Activated B cell treated with CpG ODN at 0.5 μM for 24 hours (primary cell): ENCODE measurements at places on chromosomes 6 and 20. TPM values are rescaled to one million over a fixed set of nuclear protein-coding genes. Genes with fewer than 3 reads are reported as not detected.
A peak's percentile ranks its signal among the peaks of the same experiment; 100 is the strongest.

ESR1 gene
- 10.9 and 17.5 TPM in 2 replicates for total RNA-seq

- DNase-seq = no peak
Observed at GRCh38 chr6:39227476-39227875, 1.8 kb downstream of the KCNK5 start.

GRCh38 chr6:152170702-152171667 is 363.5 kb downstream of the ESR1 start:
- no peak for DNase-seq

DNA sequence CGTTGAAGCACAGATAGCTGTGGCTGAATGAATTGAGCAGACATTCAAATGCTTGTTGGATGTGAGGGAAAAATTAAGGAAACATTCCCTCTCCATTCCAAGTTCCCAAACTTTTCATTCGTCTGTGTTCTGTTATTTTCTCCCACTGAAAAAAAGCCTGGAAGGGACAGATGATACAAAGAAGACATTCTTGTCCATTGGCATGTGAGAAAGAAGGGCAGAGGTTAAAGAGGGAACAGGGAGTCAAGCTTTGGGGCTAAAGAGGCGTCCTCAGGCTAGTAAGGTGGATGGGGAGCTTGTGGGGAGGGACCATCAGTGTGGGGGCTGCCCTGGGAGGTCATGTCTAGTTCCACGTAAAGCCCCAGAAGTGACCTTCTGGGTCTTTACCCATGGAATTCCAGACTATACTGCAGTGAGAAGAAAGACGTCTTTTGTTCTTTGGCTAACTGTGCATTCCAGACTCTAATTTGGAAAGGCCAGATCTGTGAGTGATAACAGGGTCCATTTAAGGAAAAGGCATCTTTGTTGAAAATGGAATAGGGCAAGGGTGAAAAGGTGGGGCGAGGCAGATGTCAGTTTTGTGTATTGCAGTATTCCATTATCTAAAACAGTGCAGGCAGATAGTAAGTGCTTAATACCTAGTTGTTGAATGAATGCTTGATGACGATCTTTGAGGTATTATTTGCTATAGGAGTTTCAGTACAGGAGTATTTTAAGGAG is 117.5 kb downstream of the SOX4 start:
- no peak for DNase-seq

- no peak for DNase-seq
Observed at GRCh38 chr6:108222504-108222903, 38.3 kb downstream of the SNX3 start.

- DNase-seq = no peak
Observed at GRCh38 chr20:44942264-44942973, 17.8 kb downstream of the TOMM34 start.

DNA sequence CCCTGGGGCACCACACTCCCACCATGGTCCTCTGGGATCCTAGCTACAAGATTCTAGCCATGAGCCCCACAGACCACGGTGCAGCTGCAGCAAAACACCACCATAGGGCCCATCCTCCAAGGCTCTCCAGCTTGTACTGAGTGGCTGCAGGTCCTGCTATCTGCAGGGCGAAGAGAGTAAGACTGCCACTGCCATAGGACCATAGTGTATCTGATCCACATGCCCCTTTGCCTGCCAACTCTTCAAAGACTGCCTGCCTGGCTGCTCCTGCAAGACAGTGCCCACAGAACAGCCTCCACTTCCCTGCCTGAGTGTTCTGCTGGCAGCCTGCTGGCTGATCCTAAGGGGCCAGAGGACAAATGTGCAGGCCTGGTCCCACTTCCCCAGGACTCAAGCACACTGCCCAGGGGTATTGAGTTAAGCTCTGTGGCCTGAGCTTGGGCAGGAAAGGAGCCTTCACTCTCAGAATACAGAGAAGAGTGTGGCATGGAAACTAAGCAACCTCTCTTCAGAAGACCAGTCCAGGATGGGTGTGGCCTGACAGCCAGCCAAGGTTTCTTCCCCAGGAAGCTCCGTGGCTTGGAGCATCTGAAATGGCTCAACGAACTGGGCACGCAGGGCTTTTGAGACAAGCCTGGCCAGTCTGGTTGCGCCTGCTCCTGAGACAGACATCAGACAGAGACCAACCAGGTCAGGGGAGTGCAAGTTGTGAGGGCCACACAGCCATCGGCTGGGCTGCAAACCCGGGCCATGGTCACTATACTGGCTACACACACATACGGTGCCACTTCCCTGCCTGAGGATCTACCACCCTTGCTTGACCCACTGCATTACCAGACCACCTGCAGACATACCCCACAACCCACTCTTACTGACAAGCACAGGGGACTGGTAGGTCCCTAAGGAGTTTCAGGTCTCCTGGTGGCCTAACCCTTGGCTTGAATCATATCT is 54.5 kb downstream of the RNGTT start:
- no peak for DNase-seq

DNA sequence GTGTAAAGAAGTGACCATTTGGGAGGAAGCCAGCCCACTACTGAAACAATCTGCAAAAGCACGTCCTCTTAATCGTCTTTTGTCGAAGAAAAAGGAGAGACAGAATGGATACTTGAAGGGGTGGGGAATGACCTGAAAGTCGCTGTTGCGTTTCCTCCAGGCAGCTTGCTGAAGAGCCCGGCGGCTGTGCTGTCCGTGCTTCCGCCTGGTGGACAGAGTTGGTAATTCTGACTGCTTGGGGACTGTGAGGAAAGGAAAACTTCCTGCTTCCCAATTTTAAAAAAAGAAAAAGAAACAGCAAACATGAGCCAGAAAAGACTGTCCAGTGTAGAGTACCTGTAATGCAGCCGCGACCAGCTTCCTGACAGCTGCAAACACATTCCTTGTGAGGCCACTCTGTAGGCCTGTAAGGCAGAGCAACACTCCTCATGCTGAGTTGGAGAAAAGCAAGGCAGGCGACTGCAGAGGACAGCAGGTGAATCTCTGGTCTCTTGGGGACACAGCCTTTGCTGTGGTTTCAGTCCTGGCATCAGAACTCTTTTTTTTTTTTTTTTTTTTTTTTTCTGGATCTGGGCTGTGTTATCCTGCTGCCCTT is 251.1 kb upstream of the TBX18 start:
- no peak for DNase-seq

DNA sequence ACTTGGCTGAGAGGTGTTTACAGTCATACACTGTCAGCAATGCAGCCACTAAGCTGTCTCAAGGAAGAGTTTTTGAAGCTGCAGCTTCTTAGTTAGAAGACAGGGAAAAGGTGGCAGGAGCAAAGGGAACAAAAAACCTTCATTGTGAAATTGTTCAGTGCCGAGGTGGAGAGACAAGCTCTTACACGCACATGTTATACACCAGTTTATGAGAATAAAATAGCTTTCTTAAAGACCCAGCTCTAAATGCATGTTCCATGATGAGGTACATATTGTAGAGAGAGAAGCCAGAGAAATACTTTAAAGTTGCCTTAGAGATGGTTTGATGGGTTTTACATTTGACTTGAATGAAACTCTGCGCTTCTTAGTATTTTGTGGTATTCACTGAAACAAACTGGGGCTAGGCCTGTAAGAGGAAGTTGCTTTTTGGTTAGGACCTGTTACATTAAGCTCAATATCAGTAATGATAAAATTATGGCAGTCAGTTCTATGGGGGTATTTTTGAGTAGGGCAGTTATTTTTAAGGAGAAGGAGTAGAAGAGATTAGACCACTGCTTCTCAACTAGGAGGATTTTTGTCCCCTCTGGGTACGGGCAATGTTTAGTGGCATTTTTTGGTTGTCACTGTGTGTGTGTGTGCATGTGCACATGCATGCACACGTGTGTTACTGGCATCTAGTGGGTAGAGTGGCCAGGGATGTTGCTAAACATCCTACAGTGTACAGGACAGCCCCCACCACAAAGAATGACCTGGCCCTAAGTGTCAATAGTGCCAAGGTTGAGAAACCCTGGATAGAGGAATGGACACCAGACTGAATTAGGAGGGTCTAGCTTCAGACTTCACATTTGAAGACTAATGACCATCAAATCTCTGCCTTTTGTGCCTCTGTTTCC is 9.8 kb downstream of the NEDD9 start:
- DNase-seq = no peak

DEF6 gene
- 68.7 and 79.9 TPM in 2 replicates for total RNA-seq

- no peak for DNase-seq
Observed at GRCh38 chr6:106642476-106642875, 13.1 kb downstream of the QRSL1 start.

DNA sequence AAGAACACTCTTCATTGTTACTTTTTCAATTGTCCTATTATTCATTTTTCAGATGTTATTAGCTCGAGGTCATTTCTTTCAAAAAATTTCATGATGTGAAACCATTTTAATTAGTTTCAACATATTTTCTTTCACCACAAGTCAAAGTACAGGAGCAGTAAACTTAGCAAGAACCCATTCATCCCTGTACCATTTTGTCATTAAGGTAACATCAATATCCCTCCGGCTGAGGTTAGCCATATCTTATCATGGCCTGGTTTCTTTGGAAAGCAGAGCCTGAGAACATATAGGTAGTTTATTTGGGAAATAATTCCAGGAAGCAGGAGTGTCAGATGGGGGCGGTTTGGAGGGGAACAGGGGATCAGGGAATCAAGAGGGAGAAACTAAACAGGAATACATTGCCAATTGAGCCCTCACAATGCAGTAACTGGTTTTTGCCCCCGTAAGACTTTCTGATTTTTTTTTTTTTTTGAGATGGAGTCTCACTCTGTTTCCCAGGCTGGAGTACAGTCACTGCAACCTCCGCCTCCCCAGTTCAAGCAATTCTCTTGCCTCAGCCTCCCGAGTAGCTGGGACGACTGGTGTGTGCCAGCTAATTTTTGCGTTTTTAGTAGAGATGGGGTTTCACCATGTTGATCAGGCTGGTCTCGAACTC is 83.7 kb downstream of the MKKS start:
- no peak for DNase-seq

DNA sequence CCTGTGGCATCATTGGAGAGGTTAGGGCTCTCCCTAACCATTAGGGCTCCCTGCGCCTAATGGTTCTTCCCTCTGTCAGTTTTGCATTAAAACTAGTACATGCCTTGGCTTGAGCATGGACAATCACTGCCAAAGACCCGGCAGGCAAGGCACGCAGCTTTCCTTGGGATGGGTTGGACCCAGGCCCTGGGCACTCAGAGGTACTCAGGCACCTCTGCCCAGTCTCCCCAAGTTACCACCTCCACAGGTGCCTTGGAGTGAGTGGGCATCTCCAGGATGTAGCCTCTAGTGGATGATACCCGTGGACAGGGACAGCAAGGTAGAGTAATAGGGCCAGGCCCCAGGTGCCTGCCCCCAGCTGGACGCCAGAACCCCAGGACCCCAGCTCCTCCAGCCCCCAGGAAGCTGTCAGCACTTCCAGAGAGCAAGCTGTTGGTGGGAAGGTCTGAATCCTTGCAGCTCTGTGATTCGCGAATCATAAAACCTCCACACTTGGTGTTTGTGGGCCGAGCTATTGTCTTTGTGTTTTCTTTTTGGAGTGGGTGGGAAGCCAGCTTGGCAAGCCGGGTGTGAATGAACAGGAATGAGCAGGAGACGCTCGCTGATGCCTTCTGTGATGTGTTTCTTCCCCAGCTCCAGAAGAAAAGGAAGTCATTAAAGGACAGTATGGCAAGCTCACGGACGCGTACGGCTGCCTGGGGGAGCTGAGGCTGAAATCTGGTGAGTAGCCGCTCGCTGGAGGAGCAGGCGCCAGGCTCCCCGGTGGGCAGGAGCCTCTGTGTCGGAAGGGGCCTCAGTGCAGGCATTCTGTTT is 35.1 kb downstream of the SYNJ2 start:
- no peak for DNase-seq

- DNase-seq = no peak
Observed at GRCh38 chr6:16907991-16908390, 146.7 kb upstream of the ATXN1 start.

DNA sequence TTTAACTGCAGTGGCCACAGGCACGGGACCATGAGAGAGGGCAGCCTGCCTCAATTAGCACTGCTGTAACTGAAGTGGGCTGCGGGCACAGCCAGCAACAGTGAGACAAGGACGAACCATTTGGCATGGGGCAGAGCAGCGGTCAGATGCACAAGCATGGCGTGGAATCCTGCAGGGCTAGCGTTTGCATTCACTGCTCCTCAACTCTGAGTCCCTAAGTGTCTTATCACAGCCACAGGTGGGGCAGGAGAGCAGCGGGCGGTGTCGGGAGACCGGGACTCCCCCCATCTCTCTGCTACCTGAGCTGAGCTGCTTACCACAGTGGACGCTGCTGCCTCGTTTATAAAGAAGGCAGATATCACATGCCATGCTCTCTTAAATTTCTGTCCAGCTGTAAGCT is 31.3 kb upstream of the PDE10A start:
- no peak for DNase-seq

NMBR gene
- not detected in 2 replicates for total RNA-seq

IPCEF1 gene
- total RNA-seq = 1.8 and 2.1 TPM in 2 replicates

- DNase-seq = no peak
Observed at GRCh38 chr6:132495604-132496079, 17.3 kb downstream of the STX7 start.

OSBPL2 gene
- 40.3 and 43.0 TPM in 2 replicates for total RNA-seq

GRCh38 chr6:116680880-116681672 is at the start of gene KPNA5:
Gene KPNA5 (plus strand): TSS chr6:116681211. CDS start chr6:116681335, 124 bp downstream.
- DNase-seq = peak; percentile 89

DNA sequence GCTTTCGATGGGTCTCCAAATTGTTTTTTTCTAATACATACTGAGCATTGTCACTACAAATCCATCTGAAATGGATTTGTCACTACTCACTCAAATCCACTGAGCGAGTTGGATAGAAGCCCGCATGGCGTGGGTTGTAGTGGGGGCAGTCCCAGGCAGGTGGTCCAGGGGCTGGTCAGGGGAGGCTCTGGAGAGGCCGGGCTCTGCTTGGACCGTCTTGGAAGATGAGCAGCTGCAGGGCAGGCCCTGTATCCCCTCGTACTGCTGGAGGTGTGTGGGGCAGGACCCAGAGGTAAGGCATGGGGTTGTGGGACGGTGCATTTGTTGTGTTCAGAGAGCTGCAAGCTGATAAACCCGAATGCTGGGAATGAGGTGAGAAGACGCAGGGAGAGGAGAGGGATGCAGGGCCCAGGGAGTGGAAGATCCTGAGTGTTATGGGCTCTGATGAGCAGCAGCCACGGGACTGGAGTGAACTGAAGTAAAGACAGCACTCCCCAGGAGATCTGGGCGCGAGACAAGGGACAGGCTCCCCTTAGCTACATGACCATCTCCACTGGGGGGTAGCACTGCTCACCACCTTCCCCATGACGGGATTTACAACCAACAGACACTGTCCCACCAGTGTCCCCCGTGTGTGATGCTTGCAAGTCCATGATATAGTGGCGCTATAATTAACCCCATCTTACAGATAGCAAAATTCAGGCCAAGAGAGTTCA is 45.9 kb downstream of the PSMG4 start:
- DNase-seq = no peak

HLA-DQB2 gene
- 95.7 and 107 TPM in 2 replicates for total RNA-seq
